ENCODE measurements at places on chromosomes 1 and 21.

- no peak for DNase-seq
Measured at GRCh38 chr1:27570356-27570755, 33.6 kb downstream of the AHDC1 start.

DNA sequence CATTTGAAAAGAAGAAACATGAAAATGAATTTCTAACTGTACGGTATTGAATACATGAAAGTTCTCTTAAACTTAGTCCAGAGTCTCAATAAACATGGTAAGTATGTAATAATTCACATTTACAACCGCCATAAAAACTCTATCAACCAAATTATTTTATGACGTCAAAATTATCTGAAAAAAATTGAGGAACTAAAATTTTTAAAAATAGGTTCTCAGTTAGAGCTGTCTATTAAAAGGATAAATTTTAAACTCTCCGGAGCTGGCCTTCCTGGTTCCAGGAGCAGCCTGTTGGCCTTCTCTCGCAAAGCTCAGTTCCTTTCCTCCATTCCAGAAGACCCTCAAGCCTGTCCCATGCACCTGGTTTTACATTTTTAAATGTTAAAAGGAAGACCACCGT is 18.7 kb upstream of the ETS2 start:
- no peak for DNase-seq

DNA sequence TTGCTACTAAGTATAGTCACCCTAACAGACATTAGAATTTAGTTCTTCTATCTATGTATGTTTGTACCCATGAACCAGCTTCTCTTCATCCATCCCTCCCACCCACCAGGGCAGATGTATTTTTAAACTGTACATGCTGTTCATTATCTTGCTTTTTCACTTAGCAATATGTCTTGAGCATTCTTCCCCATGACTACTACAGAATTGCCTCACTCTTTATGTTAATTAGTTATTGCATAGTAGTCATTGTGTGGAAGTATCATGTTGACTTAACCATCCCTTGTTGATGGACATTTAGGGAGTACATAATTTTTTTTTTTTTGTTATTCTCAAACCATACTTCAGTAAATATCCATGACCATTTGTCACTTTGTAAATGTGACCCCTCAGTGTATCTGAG is 9.9 kb downstream of the HUNK start:
- no peak for DNase-seq

DNA sequence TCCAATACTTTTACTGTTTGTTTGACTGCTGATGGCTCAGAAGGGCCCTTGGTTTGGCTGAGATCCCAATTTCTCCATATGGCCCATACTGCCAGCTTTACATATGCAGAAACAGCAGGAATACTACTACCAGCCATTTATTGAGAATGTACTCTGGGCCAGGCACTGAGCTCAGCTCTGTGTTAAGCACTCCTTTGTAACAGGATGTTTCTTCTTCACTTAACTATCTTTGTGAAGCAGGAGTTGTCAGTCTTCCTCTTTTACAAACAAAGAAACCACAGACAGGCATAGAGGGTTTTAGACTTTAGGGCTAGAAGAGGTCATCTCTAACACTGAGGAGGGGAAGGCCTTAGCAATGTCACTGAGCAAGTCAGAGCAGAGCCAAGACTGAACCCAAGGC is 8.3 kb downstream of the HMGCL start:
- DNase-seq: no peak

- no peak for DNase-seq
Measured at GRCh38 chr1:99643021-99643779, 2.7 kb upstream of the PALMD start.

DNA sequence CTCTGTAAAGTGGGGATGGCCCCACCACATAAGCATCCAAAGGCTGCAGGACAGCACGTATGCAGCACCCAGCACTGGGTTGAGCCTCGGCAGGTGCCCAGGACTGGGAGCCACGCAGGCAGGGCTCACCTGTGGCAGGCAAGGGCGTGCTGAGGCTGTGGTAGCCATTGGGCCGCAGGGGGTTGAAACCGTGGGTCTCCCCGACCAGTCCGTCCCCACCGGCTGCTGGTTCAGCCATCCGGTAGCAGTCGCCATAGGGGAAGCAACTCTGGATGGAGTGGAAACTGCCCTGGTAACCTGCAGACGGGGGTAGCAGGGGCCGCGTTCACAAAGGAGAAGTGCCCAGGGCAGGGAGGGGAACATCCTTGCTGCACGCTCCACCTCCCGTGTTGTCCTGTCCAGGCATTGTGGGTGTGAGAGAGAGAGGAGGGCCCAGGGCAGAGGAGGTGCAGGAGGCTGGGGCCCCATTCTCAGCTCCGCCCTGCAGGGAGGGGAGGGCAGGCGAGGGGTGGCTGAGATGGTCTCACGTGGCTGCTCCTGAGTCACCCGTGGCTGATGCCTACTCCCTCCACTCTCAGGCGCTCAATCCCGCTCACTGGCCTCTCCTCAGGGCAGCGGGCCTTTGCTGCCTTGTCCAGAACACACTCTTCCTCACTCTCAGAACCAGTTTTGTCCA is 49.9 kb downstream of the DMRTB1 start:
- no peak for DNase-seq

Measured in DMS153 (cell line).